ENCODE measurements at places on chromosomes 2 and 18. TPM values are rescaled to one million over a fixed set of nuclear protein-coding genes. Genes with fewer than 3 reads are reported as not detected.

GALR1 gene
- not detected for total RNA-seq

TUBB6 gene
- total RNA-seq = 232 TPM

MAPK4 gene
- not detected for total RNA-seq

SLC5A7 gene
- 0.06 TPM for total RNA-seq

REG1B gene
- not detected for total RNA-seq

MEP1B gene
- total RNA-seq = not detected
